ENCODE measurements at places on chromosomes 13 and 19.

- DNase-seq: no peak
Observed at GRCh38 chr13:38366954-38367645, 17.4 kb downstream of the UFM1 start.

- DNase-seq: no peak
Observed at GRCh38 chr19:44512326-44513298, 12.3 kb upstream of the ZNF180 start.

DNA sequence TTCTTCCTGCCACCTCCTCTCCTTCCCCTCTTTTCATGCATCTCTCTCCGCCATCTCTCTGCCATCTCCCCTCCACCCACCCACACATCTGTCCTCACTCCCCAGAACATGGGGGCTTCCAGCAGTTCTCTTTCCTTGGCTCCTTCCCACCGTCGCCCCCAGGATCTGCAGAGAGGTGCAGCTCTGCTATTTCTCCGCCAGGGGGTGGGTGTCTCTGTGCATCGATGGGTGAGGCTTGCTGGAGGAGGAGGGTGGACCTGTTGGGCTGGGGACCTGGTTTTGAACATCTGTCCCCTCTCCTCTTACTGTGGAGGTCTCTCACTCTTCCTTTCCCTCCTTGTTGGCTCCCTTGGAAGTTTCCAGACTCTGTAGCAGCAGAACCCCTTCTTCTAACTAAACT lies 51.7 kb downstream of the MYH14 start:
- DNase-seq: no peak

GRCh38 chr13:47893527-47893926 lies 107.5 kb downstream of the SUCLA2 start:
- DNase-seq: no peak

DNA sequence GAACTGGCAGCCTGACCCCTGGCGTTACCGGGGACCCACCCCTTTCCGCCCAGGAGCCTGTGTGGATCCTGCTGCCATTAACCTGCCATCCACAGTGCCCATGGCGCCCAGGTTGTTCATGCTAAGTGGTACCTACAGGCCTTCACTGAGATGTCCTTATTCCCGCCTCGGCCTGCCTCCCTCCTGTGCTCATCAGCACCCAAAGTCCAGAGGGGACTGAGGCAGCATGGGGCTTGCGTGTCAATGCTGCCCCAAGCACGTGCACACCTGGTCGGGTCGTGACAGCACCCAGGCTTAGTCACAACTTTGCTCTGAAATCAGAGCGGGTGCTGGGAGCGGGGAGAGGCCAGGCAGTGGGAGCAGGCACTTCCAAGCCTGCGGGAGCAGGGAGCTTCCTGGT lies 3.7 kb upstream of the INTS6 start:
- no peak for DNase-seq

DNA sequence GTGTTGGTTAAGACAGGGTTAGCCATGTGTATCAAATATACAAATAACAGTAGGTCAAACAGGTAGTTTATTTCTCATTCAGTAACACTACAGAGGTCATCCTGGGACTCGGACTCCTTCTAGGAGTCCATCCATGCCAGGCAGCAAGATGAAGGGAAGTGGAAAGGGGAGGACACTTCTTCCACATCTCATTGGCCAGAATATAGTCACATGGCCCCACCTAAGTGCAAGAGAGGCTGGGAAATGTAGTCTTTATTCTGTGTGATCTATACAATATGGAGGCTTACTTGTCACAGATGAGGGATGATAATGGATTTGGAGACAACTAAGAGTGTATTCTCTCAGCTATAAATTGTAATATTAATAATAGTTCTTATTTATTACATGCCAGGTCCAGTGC lies 31.1 kb downstream of the RDH8 start:
- no peak for DNase-seq

DNA sequence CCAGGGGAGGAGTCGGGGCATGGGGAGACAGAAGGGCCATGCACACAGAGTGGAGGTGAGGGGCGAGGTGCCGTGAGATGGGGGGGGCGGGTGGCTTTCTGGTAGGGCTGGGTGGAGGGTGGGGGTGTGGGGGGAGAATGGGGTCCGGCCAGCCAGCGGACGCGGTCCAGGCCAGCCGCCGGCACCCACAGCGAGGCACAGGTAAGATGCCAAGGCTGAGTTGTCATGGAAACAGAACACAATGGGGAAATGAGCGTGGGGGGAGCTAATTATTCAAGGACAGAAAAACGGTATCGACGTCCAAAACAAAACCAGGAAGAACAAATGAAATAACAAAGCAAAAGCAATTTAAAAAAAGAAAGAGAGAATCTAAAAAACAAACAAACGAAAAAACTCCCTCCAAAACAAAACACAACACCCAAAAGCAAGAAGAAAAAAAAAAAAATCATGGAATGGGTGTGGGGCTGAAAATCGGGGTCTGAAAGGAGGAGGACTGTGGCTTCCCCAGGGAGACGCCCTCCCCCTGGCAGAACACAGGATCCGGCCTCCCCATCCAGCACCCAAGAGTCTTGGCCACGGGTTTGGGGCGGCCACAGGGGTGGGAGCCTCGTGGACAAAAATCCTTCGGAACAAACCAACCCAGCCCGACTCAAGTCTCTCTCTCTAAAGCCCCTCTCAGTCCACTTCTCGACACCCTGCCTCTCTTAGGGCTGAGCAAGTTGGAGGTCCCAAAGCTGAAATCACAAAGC lies 92.5 kb downstream of the PTPRS start:
- DNase-seq: no peak

DNA sequence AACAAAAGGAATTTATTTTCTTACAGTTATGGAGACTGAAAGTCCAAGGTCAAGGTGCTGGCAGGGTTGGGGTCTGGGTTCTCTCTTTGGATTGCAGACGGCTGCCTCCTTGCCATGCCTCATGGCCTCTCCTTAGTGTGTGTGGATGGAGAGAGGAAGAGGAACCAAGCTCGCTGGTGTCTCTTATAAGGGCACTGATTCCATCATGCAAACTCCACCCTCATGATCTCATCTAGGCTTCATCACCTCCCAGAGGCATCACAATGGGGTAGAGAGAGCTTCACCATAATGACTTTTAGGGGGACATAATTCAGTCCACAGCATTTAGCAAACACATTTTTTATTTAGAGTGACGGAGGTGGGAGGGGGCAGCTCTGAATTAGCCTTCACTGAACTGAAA lies 104.9 kb upstream of the ABCC4 start:
- DNase-seq: no peak

- no peak for DNase-seq
Observed at GRCh38 chr13:38670627-38671026, 16.2 kb upstream of the FREM2 start.

DNA sequence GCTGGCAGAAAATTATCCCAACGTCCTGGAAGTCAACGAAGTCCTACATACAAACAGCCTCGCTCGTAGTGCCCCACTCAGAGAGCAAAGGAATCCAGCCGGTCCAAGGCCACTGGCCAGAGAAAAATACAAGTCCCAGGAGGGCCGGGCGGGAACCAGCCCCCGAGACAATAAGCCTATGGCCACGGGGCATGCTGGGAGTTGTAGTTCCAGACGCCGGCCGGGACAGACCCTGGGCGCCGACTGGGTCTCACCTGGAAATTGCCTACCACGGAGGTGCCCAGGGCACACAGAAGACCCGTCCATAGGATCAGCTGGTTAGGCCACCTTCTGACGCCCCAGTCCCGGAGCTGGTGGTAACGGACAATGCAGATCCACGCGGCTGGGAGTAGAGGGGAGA lies 5.4 kb downstream of the TMEM150B start:
- DNase-seq: peak; percentile 16

- DNase-seq: no peak
Observed at GRCh38 chr13:40662866-40663265, 3.6 kb downstream of the FOXO1 start.

DNA sequence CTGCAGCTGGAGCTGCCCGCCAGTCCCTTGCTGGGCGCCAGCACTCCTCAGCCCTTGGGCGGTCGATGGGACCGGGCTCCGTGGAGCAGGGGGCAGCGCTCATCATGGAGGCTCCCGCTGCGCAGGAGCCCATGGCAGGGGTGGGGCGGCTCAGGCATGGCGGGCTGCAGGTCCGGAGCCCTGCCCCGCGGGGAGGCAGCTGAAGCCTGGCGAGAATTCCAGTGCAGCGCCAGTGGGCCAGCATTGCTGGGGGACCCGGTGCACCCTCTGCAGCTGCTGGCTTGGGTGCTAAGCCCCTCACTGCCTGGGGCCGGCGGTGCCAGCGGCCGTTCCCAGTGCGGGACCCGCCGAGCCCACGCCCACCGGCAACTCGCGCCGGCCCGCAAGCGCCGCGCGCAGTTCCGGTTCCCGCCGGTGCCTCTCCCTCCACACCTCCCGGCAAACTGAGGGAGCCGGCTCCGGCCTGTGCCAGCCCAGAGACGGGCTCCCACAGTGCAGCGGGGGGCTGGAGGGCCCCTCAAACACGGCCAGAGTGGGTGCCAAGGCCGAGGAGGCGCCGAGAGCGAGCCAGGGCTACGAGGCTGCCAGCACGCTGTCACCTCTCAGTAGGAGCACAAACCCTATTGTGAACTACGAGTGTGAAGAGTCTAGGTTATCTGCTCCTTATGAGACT lies 687.1 kb downstream of the PCDH17 start:
- no peak for DNase-seq

DNA sequence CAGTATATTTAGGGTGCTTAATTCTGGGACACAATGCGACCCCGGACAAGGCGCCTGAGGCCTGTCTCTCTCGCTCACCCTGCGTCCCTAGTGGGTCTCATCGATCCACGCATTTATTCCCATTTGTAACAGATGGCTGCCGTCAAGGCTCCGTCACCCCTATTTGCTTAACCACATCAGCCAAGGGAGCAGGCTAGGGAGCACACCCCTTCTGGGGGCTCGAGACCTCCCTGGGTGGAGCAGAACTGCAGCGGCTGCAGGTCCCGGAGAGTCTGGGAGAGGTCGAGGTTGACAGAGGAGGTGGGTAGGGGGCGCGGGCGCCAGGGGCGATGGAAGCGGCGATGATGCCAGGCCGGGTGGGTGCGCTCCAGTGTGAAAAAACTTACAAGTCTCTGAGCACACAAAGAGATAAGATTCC lies 507 bp downstream of the ALG5 start:
- DNase-seq: no peak

DNA sequence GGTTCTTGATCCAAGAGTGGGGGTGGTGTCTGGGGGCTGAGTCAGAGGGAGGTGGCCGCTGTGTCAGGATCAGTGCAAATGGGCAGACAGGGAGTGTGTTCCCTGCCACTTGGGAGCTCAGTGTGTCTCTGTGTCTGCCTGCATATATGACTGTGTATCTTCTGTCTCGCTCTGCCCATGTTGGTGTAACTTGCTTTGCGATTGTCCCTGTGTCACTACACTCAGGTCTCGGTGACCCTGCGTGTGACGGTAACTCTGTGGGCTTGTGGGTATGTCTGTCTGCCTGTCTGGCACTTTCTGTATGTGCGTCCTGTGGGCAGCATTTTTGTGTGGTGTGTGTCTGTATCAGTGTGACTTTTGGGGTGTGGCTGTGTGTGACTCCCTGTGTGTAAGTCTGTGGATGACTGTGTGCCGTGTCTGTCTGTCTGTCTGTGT lies 8.2 kb upstream of the ERFL start:
- no peak for DNase-seq

DNA sequence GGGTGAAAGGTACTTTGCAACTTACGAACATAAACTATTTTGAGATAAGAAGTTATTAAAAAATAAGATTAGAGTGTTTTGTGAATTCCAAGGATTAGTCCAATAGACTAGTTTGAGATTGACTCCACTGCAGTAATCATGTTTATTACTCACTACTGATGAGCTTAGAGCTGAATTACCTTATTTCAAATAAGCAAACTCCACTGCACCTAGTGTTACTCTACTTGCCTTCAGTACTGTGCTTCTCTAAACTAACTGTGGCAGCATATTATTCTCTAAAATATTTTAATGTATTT lies 111.7 kb downstream of the MIPEP start:
- no peak for DNase-seq

- peak; percentile 32 for DNase-seq
Observed at GRCh38 chr13:43159026-43159461, 135.7 kb downstream of the DNAJC15 start.

DNA sequence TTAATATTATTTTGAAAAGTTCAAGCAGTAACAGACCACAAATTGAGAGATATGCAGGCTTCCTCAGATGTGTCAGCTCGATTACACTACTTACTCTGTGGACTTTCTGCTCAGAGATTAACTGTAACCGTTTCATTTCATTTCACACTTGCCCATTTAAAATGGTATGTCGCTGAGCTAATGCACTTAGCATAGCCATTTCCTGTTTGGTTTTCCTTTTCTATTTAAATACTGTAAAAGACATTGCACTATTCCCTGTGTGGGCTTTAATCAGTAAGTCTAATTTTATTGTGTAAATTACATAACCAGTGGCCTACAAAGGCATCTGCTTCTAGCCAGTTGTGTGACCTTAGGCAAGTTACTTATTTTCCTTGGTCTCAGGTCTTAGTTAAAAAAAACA lies 237.6 kb downstream of the LACC1 start:
- DNase-seq: no peak

- no peak for DNase-seq
Observed at GRCh38 chr13:28313579-28313978, 175.2 kb downstream of the PAN3 start.

DNA sequence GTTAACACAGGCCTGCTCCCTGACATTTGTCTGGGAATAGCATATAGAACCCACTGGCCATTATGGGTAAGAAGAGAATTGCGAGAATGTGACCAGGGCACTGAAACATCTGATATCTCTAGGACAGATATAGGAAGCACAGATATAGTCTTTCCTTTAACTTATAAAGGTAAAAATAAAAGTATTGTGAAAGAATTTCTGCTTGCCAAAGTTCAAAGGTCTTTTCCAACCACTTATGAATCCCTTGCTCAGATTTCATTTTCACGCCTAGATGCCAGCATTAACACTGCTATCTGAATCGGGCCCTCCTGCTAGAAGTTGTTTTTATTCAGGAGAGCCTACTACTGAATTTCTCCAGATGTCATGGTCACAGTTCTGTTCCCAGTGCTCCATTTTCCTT lies 27.7 kb downstream of the BBC3 start:
- no peak for DNase-seq
